ENCODE measurements at places on chromosomes 12 and 14. TPM values are rescaled to one million over a fixed set of nuclear protein-coding genes. Genes with fewer than 3 reads are reported as not detected.

TEAD4 gene
- total RNA-seq = 48.8 TPM

POTEG gene
- not detected for total RNA-seq

FCF1 gene
- 21.4 TPM for total RNA-seq

ADAM20 gene
- not detected for total RNA-seq

SMOC1 gene
- total RNA-seq = 1.3 TPM

RAD52 gene
- total RNA-seq = 3.7 TPM

OTX2 gene
- not detected for total RNA-seq

ACVRL1 gene
- total RNA-seq = 2.4 TPM

SPPL3 gene
- total RNA-seq = 8.6 TPM
